ENCODE measurements at places on chromosomes 12 and 14. TPM values are rescaled to one million over a fixed set of nuclear protein-coding genes. Genes with fewer than 3 reads are reported as not detected.

GRCh38 chr14:68944162-68944561, 34.9 kb downstream of the ACTN1 start:
- DNase-seq: no peak

DNA sequence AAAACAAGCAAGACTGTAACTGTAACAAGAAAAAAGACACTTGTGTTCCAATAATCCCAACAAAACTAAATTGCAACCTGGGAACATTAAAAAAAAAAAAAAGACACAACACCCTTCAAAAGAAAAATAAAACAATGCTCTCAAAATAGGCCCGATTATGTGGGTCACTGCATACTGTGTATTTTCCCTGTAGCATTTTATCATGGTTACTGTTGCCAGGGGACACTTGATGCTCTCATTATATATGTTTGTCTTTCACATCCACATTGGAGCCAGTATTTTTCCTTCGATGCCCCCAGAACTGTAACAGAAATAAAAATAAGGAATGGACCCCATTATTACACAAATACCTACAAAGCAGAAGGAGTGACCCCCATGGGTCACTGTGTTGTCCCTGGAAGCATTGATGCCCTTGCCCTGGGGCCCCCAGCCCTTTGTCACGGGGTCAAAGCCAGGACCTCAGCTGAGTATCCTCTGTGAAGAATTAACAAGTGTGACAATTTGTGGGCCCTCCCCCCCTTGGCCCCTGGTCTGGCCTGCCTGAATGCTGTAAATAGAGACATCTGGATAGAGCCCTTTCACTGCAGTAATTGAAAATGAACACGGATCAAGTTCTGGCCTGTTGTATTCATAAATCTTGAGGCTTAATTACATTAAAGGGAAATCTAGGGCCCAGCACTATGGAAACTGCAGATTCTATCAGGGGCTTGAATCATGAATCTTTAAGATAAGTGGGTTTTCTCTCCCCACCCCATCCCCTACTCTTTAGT, 72.8 kb downstream of the C12orf42 start:
- no peak for DNase-seq

DNA sequence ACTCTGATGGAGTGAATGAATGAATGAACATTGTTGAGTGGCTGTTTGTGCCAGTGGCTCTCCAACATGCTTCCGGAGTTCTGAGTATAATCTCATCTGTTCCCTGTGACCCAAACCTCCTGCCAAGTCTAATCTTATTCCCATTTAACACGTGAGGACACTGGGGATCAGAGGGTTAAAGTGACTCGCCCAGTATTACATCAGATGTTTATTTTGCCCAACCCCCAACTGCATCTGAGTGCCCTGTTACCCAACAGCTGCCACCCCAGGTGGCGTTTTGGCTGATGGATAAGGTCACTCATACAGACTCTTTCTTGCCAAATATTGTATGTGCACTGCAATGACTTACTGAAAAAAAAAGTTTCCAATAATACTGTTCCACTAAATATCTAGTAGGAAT, 210.9 kb downstream of the EXOC5 start:
- no peak for DNase-seq

CCDC177 gene
- total RNA-seq: not detected

CELA1 gene
- total RNA-seq: not detected

DNA sequence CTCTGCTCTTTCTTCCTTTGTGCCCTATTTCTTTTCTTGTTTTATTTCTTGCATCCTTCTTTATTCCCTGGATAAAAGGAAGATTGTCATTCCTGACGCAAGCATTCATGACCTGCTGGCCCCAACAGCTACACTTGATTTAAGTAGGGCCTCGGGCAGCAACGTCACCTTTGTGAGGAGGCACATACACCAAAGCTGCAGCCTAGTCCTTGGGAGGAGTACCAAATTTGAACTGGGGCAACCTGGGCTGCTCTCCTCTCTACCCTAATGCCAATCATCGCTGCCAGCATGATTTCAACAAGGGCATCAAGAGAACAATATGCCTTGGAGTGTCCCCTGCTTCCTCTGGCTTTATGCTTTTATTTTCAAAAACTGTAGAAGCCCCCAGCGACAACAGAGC, 76.4 kb downstream of the C12orf50 start:
- DNase-seq: no peak

GRCh38 chr12:52506858-52507715, 13.1 kb downstream of the KRT5 start:
- peak; percentile 85 for DNase-seq

BEGAIN gene
- total RNA-seq: 0.54 TPM

DNA sequence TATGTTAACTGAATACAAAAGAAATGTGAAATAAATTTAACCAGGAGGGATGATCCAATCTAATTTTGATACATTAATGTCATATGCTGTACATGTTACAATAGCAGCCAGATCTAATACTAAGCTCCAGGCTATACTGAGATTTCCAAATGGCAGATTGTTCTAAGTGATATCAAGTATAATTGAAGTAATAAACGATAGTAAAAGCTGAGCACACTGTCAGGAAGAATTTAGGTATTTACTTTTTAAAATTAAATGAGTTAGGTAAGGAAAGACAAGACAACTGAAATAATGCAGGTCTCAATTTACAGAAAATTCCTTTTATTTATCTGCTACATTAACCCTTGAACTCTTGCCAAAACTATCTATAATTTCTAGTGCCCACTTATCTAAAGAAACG, 39.9 kb downstream of the INSM2 start:
- no peak for DNase-seq

DNA sequence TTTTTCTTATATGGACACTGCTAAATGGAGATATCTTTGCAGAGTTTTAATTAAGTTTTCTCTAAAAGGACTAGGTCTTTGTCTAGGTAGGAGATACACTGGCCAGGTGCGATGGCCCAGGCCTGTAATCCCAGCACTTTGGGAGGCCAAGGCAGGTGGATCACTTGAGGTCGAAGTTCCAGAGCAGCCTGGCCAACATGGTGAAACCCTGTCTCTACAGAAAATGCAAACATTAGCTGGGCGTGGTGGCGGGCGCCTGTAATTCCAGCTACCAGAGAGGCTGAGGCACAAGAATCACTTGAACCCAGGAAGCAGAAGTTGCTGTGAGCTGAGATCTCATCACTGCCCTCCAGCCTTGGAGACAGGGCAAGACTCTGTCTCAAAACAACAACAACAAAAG, 17.1 kb upstream of the CERS5 start:
- DNase-seq: no peak

DNA sequence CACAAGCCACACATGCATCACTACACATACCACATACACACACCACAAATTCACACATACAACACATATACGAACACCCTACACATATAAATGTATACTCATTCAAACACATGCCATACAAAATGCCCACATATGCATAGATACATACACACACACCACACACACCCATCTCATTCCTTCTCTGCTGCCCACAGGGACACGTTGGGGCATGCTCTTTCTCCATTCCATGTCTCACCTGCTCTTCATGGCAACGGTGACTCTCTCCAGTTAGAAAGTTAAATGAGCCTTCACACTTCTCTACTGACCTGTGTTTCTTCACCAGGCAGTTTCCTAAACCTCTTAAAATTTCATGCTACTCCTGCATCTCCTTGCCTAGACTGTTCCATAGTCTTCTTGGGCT, 1194.8 kb downstream of the BCL11B start:
- no peak for DNase-seq

- DNase-seq: no peak
Observed at GRCh38 chr14:105540811-105541210, 14.4 kb downstream of the TMEM121 start.

- no peak for DNase-seq
Observed at GRCh38 chr12:6208130-6208529, 7.9 kb downstream of the CD9 start.

GRCh38 chr12:69546693-69547438, 38.4 kb upstream of the CCT2 start:
- DNase-seq: no peak

DNA sequence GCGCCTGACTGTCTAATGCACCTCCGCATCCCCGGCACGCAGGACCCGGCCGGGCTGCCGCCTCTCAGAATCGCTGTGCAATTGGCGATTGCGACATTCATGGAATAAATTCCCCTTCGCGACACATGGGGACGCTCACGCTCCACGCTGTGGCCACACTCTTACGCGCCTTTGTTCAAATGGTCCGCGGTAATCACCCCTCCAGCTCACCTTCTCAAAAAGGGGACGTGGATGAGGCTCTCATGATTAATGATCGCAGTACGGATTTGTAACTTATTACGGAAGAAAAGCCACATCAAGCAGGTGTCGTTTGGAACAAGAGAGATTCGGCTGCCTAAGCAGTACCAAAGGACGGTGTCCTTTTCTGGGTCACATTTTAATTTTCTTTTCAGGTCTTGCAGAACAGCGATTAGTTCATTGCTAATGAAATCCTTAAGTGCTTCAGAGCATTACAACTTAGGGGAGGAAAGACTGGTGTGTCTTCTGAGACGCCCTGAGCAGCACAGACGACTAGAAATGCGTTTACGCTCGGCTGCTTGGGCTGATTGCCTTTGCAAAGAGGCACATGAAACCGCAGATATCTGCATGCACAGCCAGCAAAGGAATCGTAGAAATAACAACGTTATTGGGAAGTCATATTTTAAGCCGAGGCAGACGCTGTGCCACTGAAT, 37.3 kb upstream of the ADGRD1 start:
- no peak for DNase-seq

GRCh38 chr14:58072288-58073071, 79.5 kb downstream of the ARMH4 start:
- DNase-seq: peak; percentile 49

REM2 gene
- total RNA-seq: 0.48 TPM

GRCh38 chr12:65924716-65925115, 100.4 kb downstream of the HMGA2 start:
- no peak for DNase-seq

DNA sequence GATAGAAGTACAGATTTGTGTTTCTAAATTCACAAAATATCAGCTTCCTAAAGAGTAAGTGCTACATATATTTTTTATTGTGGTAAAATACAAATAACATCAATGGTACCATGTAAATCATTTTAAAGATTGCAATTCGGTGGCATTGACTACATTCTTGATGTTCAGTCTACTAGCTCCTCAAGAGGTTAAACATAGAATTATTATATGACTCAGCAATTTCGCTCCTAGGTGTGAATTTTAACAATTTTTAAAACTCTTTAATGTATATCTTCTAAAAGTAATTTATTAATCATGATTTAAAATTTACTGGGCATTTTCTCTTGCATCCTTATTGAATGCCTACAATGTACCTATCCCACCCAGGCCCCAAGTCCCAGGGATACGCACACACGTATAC, 29.8 kb upstream of the OAS1 start:
- no peak for DNase-seq

- no peak for DNase-seq
Observed at GRCh38 chr12:132593071-132593470, 17.3 kb downstream of the LRCOL1 start.

DNA sequence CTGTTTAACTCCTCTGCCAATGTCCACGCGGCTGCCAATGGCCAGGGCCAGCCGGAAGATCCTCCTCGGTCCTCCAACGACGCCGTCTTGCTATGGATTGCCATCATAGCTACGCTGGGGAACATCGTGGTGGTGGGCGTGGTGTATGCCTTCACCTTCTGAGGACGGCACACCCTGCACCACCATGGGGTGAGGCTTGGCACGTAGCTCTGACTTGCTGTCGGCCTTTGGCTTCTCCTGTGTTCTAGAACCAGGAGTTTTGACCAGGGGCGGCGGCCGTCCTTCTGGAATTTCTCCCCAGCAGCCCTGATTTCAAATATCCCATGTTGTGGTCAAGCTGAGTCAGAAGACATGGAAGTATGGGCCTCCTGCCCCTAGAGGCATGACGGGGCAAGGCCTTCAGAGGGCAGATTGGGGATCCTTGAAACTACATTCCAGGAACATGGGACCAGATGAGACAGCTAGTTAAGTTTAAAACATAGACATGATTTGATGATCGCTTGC, 47.5 kb downstream of the C14orf132 start:
- peak; percentile 66 for DNase-seq

RHOJ gene
- 29.6 TPM for total RNA-seq

DNA sequence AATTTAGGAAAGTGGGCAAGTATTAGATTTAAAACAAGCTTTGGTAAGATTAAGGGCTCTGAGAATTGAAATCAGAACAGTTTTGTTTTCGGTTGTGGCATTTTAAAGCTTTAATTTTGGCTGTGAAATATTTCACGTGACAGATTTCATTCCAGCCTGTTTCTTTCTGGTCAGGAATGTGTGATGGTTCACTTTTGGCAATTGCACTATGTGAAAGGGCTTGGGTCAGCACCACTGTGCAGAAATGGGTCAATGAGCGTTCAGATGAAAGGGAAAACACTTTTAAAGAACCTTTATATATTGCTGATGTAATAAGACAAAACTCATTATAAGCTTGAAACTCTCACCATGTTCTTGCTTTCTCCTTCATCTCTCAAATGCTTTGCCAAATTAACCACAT, 17.1 kb downstream of the NUBPL start:
- DNase-seq: no peak

DNA sequence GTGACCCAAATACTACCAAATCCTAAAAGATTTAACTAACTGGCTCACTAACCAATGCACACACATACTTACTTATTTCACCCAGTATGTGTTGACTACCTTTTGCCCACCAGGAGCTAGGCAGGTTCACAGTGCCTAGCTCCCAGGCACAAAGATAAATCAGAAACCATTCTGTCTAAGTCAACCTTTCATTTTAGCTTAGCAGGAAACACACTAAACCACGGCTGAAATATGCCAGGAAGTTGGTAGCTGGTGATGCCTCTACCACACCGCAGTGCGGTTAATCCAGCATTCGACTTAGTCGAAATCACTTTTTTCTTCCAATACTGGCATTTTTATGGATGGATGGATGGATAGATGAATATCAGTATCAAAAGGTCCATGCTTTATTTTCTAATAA, 597.7 kb downstream of the DIO2 start:
- no peak for DNase-seq

GRCh38 chr14:49988080-49988990, 95.5 kb downstream of the ARF6 start:
- no peak for DNase-seq

DNA sequence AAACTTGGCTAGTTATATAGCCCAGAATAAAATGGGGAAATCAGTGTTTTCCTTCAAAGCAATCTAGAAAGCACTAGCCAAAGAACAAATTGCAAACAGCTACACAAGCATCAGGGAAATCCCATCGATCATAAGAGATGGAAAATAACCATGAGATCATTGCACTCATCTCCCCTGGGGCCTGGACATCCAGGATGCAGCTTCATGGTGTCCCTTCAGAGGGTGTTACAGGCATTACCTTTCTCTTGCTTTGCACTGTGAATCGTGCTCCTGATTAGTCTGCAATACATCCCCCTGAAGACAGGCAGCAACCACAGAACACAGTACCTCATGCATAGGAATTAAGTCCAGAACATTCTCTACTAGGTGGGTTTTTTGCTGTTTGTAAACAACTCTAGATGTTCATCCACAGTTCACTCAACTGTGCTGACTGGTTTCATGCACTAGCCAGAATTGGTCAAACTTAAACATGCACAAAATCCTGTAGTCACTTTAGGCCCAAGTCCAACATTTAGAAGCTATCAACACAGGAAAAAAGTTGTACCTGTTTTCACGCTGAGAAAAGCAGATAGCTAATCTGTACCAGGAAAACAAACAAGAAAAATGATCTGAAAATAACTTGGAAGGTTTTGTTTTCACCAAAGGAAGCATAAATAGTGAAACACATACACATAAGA, 120.1 kb downstream of the ZFP36L1 start:
- DNase-seq: no peak

- no peak for DNase-seq
Observed at GRCh38 chr12:53983568-53983949, 1.4 kb upstream of the HOXC10 start.

DAO gene
- total RNA-seq: not detected

TAS2R19 gene
- 3.1 TPM for total RNA-seq

- DNase-seq: no peak
Observed at GRCh38 chr12:97927977-97928376, 465.4 kb downstream of the RMST start.
